ENCODE measurements at places on chromosomes 16 and 17.
A peak's percentile ranks its signal among the peaks of the same experiment; 100 is the strongest.

GRCh38 chr17:29968271-29968670 lies 26.8 kb downstream of the EFCAB5 start:
- DNase-seq, result no peak

DNA sequence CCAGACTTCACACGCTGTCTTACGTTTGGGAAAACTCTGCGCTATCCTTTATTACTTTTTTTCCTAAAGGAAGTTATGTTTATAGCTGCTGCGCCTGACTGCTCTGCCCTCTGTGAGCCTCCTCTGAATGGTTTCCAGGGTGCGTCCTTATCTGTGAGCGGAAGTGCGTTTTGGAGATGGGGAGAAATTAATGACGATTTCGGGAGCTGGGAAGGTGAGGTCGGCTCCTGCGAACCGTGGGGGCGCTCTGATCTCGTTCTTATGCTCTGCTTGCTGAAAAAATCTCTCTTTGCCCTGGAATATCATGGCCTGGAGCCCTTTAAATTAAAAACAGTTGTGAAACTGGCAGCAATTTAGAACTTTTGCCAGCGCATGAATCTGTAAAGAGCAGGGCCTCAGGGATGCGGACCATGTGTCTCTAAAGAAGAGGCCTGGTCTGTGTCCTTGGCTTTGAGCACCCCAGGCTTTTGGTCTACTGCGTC lies 135.7 kb upstream of the ZFHX3 start:
- no peak for DNase-seq

DNA sequence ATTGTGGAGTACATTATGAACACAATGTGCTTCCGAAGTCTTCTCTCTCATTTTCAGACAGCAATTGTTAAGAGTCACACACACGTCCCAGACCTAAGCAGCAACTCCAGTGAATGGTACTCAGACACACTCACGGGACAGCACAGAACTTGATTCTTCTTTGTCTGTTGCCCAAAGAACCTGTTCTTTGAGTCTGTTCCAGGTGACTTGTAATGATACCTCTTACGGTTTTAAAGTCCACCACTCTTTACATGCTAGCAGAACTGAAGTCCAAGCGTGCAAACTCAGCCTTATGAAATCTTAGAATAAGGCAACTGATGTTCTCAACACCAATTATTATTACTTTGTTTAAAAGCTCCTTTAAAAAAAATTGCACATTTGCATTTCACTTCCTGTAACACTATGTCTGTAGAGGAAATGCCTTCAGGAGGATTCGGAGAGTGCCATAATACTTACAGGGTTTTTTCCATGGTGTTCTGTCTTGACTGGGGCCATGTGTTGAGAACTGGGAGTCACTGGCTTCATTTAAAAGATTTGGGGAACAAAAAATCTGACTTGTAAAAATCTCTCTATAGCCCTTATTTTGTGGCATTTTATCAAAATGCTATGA lies 48.1 kb downstream of the MARF1 start:
- no peak for DNase-seq

DNA sequence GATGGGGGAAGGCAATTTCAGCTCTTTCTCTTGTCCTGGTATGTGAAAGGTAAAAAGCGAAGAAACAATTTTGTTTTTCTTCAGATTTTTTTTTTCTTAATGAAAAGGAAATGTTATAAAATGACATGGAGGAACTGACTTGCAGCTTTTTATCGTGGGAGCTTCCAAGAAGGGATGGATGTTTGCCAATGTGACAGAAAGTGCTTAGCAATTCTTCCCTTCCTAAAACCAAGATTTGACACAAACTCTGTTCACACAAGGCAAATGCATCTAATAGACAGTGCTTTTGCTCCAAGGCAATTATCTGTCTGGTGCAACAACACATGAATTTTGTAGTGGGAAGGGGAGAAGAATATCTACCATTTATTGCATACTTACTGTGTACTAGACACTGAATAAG lies 988.5 kb downstream of the CDH11 start:
- DNase-seq, result peak; percentile 40

Measured in forelimb muscle (tissue), 1 donor.